ENCODE measurements at places on chromosomes 5 and 9.

DNA sequence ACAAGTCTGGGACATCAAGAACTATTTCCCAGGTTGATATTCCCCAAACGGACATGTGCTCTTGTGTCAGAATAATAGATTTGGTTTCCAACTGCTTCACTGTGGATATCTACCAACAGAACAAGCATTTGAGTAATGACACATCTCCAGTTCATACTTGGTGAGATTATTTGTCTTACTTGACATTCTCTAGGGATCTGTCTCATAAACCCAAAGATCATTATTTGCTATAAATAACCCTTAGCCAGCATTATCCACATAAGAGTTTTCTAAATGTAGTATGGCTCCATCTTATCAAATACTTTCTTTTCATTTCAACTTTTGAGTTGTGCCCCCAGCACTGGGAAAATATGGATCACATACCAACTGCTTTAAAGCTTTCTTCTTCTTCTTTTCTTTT lies 1063.9 kb upstream of the CDH18 start:
- H3K27ac ChIP-seq, result no peak overlapping the region
- H3K4me1 ChIP-seq, result no peaks in the 10 kb centered on the region
- H3K36me3 ChIP-seq, result no peaks in the 10 kb centered on the region
- no peaks in the 10 kb centered on the region for H3K27me3 ChIP-seq

DNA sequence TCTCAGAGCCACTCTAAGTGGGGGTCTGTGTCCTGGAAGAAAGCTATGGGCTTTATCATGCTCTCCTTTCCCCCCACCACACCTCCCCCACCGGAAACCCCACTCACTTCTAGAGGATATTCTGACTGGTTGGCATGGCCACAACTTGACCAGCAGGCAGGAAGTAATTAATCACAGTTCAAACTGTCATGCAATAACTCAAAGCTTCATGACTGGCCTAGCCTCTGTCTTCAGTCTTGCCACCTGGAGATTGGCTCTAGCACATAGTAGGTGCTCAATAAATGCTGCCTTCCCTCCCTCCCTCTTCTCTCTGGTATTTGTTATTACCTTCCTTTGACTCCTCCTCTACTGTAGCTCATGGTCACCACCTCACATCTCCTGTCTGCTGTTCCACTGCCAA lies 124.7 kb downstream of the GABBR2 start:
- DNase-seq, result no peak
- H3K36me3 ChIP-seq, result no peaks in the 10 kb centered on the region
- no peak overlapping the region for H3K4me3 ChIP-seq
- H3K27me3 ChIP-seq, result no peaks in the 10 kb centered on the region
- no peaks in the 10 kb centered on the region for H3K4me1 ChIP-seq
- no peak overlapping the region for H3K27ac ChIP-seq

DNA sequence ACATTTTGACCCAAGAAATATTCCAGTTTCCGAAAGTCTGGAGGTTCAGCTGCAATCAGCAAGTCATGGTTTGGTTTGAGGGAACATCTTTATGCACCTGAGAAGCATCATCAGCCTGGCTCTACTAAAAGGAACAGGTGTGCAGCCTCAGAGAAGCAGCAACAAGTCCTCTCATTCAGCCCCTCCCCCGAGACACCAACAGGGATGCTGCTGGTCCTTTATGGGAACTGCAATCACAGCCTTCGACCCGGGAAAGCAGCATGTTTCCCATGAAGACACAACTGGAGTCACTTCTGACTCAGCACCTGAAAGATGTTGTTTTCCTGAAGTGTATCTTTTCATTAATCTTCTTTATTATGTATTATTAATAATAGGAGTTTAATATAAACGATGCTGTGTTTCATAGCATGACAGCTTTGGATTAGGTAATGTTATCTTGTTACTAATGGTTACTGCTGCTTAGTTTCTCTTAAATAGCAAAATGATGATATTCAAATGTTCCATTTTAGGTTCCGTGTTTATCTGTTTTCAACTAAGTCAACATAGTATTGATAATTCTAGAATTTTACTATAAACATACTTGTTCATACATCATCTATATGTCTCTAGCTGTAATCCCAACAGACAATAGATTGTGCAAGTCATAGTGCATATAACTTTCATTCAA lies 15.6 kb upstream of the NREP start:
- H3K4me3 ChIP-seq, result no peak overlapping the region
- no peak for DNase-seq
- H3K36me3 ChIP-seq, result no peaks in the 10 kb centered on the region
- no peak overlapping the region for H3K27ac ChIP-seq
- peaks cover 6% of the 10 kb centered on the region for H3K4me1 ChIP-seq

- H3K27ac ChIP-seq, result peak overlapping the region; percentile 62
- no peaks in the 10 kb centered on the region for H3K36me3 ChIP-seq
- H3K4me1 ChIP-seq, result no peaks in the 10 kb centered on the region
- H3K4me3 ChIP-seq, result peak overlapping the region; percentile 60
- H3K27me3 ChIP-seq, result no peaks in the 10 kb centered on the region
These were observed 1.8 kb downstream of the SEMA5A start for GRCh38 chr5:9544056-9544455.

DNA sequence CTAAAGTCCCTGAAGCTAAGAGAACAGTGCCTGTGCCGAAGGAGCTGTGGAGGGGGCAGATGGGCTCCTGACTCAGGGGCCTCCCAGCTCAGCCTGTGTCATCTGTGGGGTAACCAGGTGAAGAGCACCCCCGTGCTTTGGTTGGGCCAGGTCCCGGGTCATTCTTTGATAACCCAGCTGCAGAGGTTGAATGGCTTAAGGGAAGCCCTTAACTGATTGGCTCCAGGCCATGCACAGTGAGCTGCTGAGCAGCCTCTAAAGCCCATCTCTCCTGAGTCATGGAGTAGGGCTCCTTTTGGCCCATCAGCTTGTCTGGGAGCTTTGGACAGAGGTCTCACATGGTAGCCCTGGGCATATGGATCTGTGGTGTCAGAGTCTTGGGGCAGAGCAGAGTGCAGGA lies 28.7 kb downstream of the COL27A1 start:
- H3K4me1 ChIP-seq, result no peaks in the 10 kb centered on the region
- H3K27me3 ChIP-seq, result no peaks in the 10 kb centered on the region

DNA sequence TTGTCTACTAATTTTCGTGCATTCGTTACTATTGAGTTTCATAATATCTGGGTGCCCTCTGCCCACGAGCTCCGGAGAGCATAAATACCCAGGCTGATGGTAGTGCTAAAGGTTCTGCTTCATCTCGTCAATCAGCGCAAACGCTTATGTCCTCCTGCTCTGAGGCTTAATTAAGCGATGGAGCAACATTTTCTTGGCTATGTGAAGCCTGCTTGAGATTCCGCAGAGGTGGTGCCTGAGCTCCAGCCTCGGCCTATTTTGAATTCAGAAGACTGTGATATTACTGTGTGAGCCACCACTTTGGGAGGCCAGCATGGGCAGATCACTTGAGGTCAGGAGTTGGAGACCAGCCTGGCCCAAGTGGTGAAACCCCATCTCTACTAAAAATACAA lies 44.8 kb downstream of the ANXA2R start:
- H3K27me3 ChIP-seq, result peaks cover 26% of the 10 kb centered on the region
- H3K36me3 ChIP-seq, result no peaks in the 10 kb centered on the region
- H3K27ac ChIP-seq, result peak overlapping the region; percentile 83

GRCh38 chr5:40410231-40410861 lies 269.4 kb upstream of the PTGER4 start:
- H3K27ac ChIP-seq, result peak overlapping the region; percentile 41
- H3K27me3 ChIP-seq, result no peaks in the 10 kb centered on the region
- H3K4me3 ChIP-seq, result no peak overlapping the region
- no peaks in the 10 kb centered on the region for H3K36me3 ChIP-seq
- H3K4me1 ChIP-seq, result no peaks in the 10 kb centered on the region

- no peaks in the 10 kb centered on the region for H3K36me3 ChIP-seq
- peak overlapping the region; percentile 91 for H3K4me3 ChIP-seq
- no peaks in the 10 kb centered on the region for H3K27me3 ChIP-seq
- peaks cover 11% of the 10 kb centered on the region for H3K4me1 ChIP-seq
- no peak overlapping the region for H3K27ac ChIP-seq
- DNase-seq, result no peak
These were observed 2.4 kb downstream of the MACIR start for GRCh38 chr5:103260951-103261350.

All from colonic mucosa (tissue), 4 donors.